ENCODE measurements at places on chromosomes 7 and 10. TPM values are rescaled to one million over a fixed set of nuclear protein-coding genes. Genes with fewer than 3 reads are reported as not detected.

- no peak for DNase-seq
Measured at GRCh38 chr10:74379474-74379873, 228.5 kb downstream of the ADK start.

DNA sequence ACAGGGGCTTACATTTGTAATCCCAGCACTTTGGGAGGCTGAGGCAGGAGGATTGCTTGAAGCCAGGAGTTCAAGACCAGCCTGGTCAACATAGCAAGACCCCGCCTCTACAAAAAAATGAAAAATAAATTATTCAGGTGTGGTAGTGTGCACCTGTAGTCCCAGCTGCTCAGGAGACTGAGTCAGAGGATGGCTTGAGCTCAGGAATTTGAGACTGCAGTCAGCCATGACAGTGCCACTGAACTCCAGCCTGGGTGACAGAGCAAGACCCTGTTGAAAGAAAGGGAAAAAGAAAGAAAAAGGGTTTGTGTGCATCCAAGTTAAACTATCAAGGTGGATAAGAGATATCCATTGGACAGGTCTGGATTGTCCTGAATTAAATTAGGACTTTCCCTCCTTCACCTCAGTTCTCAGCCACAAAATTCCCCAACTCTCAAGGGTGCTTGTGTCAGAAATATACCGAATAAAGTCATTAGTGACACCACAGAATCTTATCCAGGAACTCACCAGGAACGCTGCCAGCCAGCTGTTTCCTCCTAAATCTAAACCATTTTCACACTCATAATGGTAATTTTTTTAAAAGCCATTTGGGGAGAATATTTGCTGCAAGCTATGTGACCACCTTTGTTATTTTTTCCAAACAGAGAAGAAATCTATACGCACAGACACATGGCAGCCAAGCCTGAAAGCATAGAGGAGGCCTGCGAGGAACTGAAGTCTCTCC is 12.0 kb downstream of the AFAP1L2 start:
- DNase-seq, result no peak

DNA sequence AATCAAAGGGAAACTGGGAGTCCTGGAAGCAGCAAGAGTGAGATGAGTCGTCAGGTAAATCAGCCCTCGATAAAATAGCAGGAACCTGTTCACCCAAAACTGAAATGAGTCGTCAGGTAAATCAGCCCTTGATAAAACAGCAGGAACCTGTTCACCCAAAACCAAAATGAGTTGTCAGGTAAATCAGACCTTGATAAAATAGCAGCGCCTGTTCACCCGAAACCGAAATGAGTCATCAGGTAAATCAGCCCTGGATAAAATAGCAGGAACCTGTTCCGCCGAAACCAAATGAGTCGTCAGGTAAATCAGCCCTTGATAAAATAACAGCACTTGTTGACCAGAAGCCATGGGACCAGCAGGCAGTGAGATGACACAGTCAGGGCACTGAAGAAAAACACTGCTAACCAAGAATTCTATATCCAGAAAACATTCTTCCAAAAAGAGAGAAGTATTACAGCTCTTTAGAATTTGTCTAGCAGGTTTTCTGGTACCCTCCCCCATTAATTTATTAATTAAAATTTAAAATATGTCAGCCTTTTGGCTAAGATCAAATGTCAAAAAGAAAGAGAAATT is 3.4 kb upstream of the CYP2E1 start:
- no peak for DNase-seq

DNA sequence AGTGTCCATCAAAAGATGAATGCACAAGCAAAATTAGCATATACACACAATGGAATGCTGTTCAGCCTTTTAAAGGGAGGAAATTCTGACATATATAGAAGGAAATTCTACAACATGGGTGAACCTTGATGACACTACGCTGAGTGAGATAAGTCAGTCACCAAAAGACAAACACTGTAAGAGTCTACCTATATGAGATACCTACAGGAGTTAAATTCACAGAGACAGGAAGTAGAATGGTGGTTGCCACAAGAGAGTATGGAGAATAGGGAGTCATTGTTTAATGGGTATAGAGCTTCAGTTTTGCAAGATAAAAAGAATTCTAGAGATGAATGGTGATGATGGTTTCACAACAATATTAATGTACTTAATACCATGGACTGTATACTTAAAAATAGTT is 51.8 kb downstream of the HERC4 start:
- DNase-seq, result no peak

DNA sequence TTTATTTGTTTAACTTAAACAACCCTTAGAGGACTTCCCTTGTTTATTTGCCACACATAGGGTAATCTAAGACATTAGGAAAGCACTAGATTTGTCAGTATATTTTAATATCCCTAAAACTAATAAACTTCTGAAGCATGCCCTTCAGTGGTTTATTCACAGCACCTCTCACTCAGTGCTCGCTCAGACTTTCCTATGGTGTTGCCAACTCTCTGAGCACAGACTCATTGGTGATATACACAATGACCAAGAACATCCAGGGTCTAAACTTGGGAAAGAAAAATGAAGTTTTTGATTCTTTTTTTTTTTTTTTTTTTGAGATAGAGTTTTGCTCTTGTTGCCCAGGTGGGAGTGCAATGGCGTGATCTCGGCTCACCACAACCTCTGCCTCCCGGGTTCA is 82.2 kb downstream of the RAB11FIP2 start:
- no peak for DNase-seq

DNA sequence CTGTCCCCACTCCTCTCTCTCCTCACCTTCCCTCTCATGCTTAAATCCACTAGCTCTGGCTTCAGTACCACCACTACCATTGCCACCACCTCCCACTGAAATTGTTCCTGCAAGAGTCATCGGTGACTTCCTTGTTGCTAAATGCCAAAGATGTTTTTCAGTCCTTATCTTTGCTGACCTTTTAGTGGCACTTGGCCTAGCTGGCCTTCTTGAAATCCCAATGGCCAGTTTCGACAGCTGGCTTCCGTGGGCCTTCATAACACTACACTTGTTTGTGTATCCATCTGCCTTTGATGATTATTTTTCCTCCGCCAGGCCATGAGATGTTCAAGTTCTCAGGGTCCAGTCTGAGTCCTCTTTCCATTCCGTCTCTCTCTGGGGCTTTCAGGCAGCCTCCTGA is 118.2 kb upstream of the NANOS1 start:
- no peak for DNase-seq

DNA sequence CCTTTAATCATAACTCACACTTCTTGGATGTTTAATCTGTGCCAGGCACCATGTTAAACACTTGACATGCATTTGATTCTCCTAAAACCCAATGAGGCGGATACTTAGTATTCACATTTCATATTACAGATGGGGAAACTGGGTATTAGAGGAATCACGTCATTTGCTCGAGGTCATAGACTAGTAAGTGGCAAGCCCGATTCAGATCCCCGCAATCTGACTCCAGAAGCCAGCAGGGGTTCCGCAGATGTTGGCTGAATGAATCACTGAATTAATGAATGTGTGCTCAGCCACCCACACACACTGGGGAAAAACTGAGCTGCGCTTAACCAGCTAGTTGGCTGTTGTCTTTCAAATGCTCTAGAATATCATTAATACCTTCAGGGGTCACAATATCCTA is 22.5 kb upstream of the ENO4 start:
- no peak for DNase-seq

DNA sequence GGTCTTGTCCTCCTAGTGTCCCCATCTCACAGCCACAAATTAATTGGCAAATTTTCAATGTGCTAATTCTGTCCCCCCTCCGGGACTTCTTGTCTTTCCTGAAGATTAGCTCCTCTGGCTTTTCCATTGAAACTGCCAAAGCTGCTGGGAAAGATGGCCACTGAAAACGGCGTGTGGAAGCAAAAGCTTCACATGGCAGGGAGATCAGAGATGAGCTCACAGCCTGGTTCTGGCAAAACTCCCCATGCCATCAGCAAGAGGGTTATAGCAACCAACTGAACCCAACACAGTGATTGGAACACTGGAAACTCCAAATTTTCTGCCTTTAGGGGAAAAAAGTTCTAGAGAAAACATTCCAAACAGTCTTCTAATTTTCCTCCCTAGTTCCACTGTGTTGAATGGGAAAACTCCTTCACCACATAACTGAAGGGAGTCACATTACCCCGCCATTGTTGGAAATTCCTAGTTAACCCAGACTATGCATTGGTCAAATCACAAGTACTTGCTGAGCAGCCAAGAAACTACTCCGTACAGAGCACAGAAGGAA is 37.0 kb downstream of the NRAP start:
- DNase-seq, result no peak

Gene ADAM8
- polyA plus RNA-seq, result 2.3 TPM

Gene WEE2
- 0.17 TPM for polyA plus RNA-seq
